ENCODE measurements at places on chromosomes 13 and 19.

DNA sequence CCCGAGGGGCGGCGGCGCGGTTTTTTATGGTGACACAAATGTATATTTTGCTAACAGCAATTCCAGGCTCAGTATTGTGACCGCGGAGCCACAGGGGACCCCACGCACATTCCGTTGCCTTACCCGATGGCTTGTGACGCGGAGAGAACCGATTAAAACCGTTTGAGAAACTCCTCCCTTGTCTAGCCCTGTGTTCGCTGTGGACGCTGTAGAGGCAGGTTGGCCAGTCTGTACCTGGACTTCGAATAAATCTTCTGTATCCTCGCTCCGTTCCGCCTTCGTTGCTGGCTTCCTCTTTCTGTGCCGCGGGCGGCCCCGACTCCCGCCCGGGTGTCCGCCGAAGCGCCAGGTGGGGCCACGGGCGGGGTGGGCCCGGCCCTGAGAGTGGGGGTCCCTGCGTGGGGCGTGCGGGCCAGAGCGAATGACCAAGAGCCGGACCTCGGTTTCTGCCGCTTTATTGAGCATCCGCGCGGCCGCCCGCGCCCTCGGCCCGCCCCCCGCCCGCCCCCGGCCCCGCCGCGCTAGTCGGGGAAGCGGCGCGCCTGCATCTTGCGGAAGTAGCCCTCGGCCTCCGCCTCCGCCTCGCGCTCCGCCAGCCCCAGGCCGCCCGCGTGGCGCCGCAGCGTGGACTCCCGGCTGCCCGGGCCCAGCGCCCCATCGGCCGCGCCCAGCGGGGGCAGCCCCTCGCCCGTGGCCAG lies 9.6 kb downstream of the PLPPR3 start:
- no peak for ATAC-seq

DNA sequence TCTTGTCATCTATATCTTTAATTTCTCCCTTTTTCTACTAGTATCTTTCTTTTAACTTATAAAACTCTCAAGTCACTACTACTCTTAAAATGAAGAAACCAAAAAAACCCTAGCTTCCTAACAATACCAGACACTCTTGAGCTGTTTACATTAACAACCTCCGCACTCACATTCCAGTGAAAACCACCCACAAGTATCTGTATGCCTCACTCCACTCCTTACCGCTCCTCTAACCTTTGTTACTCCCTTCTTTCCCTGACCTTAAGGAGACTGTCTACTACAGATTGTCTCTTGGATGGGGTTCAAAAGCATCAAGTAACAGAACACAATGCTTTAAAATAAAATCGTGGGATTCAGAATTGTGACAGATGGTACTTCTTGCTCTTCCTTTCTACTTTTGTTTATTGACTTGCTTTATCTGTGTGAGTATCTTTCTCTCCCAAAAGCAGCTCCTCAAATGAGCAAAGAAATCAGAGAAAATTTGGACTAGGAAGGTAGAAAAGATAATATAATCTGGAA lies 110.0 kb upstream of the FBXL3 start:
- no peak for ATAC-seq

DNA sequence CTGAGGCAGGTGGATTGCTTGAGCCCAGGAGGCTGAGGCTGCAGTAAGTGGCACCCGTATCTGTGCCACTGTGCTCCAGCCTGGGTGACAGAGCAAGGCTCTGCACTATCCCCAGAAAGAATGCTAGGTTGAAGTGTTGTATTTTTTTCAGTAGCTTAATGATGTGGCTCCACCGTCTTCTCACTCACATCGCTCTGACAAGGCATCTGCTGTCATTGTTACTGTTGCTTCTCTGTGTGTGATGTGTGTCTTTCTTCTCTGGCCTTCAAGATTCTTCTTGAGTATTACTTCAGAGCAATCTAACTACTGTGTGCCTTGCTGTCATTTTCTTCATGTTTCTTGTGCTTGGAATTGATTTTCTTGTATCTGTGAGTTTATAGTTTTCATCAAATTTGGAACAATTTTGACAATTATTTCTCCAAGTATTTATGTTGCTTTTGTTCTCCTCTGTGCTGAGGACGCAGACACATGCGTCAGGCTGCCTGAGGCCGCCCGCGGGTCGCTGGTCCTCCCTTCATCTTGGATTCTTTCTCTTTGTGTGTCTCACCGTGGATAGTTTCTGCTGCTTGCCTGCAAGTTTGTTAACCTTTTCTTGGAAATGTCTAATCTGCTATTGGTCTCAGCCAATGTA lies 10.8 kb downstream of the ADPRHL1 start:
- ATAC-seq, result no peak

GRCh38 chr19:35043906-35044305 lies 2.4 kb downstream of the HPN start:
- ATAC-seq, result no peak

All from activated T-helper 17 cell treated with anti-CD3 and anti-CD28 coated beads, Interleukin-2, amount 50 U/mL, for 72 hours (primary cell).